ENCODE measurements at places on chromosomes 12 and 14. TPM values are rescaled to one million over a fixed set of nuclear protein-coding genes. Genes with fewer than 3 reads are reported as not detected.

- H3K27me3 ChIP-seq: no peaks in the 10 kb centered on the region
- H3K27ac ChIP-seq: no peak overlapping the region
- no peaks in the 10 kb centered on the region for H3K4me1 ChIP-seq
- DNase-seq: no peak
- 0 out of 2 replicates have a peak, but pooled peaks cover 5% of the 10 kb centered on the region for H3K36me3 ChIP-seq
- no peak overlapping the region for H3K4me3 ChIP-seq
These were observed 213.4 kb downstream of the AKAP6 start for GRCh38 chr14:32542507-32542906.

- DNase-seq: no peak
- H3K27ac ChIP-seq: no peak overlapping the region
- no peaks in the 10 kb centered on the region for H3K4me1 ChIP-seq
These were observed 460.0 kb downstream of the FUT8 start for GRCh38 chr14:65872536-65872935.

DNA sequence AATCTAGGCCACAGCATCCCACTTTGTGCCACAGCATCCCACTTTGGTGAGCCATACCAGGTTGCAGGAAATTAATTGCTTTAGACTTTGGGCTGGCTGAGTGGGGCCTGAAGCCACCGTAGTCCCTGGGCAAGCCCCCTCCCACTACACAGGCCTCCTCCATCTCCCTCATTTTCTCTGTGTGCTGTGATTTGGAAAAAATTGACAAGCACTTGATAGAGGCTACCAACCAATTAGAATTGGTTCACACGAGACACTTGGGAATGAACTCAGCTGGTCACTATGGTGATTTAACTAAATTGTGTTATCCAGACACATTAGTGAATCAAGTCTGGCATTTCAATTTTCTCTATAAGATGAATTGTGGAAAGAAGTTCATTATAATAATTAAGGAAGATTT, 481.1 kb downstream of the DIO2 start:
- DNase-seq: no peak
- H3K27me3 ChIP-seq: no peaks in the 10 kb centered on the region
- no peaks in the 10 kb centered on the region for H3K36me3 ChIP-seq
- H3K27ac ChIP-seq: no peak overlapping the region

Gene CCDC38
- 0.04 TPM for total RNA-seq
